ENCODE measurements at places on chromosomes 7 and 10. TPM values are rescaled to one million over a fixed set of nuclear protein-coding genes. Genes with fewer than 3 reads are reported as not detected.

DNA sequence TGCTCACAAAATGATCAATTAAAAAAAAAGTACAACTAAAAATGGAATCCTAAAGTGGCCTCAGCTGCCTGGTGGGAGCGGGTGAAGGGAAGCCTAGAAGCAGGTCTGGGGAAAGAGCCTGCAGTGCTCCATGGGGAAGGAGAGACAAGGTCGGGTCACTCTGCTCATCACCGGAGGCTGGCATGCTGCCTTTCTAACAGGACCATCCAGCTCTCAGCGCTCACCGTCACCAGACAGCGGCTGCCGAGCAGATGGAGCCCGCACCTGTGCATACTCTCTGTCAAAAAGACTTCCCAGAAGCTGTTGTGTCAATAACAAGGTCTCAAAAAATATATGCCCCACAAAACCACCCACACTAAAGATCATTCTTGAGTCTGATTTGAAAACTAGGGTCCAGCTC lies 112.8 kb downstream of the BAMBI start:
- no peak for DNase-seq

- no peak for DNase-seq
Measured at GRCh38 chr7:80047032-80047431, 87.6 kb upstream of the GNAI1 start.

DNA sequence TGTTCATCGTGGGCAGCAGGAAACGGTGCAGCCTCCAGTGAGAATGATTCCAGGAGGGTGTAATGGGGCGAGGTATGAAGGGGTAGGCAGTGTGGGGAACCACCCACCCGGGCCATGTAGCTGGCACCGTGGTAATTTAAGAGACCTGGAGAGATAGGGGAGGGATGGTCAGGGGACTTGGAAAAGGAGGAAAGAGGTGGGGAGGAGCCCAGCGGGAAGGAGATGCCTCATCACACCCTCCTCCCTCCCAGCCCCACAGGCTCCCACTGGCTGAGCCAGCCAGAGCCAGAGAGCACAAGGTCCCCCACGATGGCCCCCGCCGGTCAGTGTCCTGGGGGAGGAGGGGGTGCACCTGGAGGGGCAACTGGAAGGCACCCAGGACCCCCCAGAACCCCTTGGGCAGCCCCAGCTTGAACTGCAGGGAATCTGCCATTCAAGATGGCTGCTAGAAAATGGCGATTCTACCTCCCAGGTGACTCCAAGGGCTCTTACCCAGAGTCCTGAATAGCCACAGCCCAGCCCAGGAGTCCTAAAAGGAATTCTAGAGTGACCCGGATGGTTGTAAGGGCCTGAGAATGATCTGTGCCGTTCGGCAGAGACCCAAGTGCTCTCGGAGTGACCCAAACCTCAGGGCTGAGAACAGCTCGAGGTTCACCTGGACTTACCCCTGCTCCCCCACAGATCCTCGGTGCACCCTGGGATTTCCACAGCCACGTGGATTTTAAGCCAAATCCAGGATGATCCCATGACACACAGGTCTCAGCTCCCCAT lies 28.8 kb downstream of the CALML3 start:
- DNase-seq = no peak

DNA sequence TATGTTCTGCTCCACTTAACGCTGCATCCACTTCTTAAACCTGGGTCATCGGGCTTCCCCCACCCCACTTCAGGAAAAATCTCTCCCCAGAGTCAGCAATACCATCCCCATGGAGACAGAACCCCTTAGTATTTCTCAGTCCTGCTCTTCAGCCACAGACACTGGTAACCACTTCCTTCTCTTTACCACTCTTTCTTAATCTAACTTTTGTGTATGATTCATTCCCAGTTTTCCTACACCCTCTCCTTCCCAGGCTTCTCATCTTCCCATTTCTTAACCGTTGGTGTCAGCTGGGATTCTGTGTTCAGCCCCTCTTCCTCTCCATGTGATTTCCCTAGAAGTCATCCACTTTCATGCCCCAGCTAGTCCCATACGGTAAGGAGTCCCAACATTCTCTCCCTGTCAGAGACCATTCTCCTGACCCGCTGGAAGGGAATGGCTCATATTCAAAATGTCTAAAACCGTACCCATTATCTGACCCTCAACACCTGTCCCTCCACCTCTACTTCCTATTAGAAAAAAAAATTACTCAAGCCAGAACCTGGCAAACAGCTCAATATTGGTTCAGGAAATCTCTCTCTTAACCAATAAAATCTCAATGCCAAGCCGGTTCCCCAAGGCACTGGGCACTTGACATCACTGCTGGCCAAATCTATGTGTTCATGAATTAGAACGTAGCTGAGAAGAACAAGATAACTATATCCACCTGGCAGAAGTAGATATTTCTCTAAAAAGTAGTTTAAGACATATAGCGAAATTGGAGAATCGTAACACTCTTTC lies 89.4 kb downstream of the DGKI start:
- DNase-seq = peak; percentile 97

- DNase-seq = peak; percentile 69
Measured at GRCh38 chr10:78505657-78506056, 472.0 kb downstream of the RPS24 start.

DNA sequence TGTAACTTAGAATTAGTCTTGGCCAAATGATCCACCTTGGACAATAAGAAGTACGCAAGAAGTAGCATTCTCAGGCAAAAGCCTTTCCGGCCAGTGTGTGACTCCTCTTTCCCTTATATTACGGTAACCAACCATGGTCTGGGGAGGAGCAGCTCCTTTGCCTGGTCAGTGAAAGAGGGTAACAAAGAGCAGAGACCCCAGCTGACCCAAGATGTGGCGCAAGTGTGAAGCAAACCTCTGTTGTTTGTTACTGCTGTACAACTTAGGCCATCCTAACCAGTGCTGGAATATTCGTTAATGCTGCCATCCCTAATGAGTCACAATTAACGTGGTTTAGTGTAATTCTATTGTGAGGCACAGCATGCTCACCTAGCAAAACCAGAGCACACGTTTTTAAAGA lies 44.0 kb downstream of the HIPK2 start:
- no peak for DNase-seq

DNA sequence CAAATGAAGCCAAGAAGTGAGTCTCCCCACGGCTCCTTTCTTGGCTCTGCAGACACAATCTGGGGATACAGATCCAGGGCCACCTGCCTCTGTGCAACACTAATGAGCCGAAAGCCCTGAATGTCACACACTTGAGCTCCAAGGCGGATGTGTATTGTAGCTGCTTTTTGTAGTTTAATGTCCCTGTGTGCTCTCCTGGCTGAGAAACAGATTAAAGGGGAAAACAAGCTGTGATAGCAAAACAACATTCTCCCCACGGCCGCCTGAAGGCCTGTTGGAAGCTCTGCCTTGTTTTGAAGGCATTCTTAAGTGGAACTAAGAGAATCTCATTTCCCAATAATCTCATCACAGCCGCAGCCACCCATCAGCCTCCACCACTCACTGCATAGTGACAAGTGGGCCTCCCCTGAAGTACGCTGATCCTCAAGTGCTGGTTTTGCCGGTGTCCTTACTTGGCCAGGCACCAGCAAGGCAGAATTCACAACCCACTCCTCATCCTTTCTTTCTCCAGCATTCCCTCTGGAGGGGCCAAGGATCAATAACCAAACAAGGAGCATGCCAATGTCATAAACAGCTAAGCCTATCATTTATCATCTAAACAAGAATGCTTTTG lies 44.4 kb upstream of the AMPH start:
- no peak for DNase-seq

GRCh38 chr7:112509402-112509801 lies 28.6 kb downstream of the LSMEM1 start:
- DNase-seq = no peak

GRCh38 chr10:29313071-29313470 lies 24.2 kb downstream of the LYZL1 start:
- DNase-seq = no peak

Gene CBX3
- total RNA-seq = 201 TPM

Gene AOC1
- total RNA-seq = not detected

Measured in HT1080 (cell line).